ENCODE measurements at places on chromosomes 6 and 20.

- no peak for DNase-seq
Observed at GRCh38 chr6:150145427-150145826, 2.6 kb downstream of the PPP1R14C start.

DNA sequence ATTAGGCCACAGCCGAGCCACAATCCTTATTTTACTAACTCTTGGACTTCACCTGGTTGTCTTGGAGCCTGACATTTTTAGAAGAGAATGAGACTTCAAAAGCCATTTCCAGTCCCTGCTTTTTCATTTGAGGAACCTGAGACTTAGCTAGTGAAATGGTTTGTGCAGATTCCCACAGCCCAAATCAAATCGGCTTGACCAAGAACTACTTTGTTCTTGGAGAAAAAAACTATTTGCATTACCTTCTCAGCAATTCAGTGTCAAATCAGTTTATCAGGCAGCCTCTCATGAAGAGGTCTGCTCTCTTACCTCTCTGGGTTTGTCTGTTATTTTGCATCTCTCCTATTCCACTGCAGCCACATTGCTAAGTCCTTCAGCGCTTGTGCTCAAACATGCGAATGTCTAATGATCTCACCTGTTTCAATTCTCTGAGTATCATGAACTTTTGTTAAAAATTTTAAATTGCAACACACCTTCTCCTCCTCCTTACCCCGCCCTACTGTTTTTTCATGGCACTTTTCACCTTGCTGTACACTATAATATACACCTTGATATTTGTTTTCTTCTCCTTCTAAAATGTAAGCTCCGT is 573 bp upstream of the IFNGR1 start:
- DNase-seq, result no peak

DNA sequence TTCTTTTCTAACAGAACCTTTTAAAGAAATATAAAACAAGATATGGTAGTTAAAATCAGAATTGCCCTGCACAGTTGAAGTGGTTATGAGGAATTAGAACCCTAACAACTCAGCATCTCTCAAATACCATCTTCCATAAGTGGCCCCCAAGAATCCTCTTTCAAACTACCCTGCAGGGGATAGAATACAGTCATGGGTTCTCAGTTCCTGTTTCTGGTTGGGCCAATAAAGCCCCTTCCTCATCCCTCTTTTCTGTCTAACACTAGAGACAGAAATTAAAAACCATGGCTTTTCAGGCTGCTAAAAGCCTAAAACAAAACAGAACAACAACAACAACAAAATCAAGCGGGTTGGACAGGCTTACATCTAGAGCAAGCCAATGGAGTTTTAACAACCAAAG is 6.7 kb upstream of the LCA5 start:
- no peak for DNase-seq

GRCh38 chr6:41476401-41476800 is 69.8 kb upstream of the FOXP4 start:
- DNase-seq, result no peak

GRCh38 chr6:163720005-163720404 is 305.5 kb downstream of the QKI start:
- DNase-seq, result no peak

DNA sequence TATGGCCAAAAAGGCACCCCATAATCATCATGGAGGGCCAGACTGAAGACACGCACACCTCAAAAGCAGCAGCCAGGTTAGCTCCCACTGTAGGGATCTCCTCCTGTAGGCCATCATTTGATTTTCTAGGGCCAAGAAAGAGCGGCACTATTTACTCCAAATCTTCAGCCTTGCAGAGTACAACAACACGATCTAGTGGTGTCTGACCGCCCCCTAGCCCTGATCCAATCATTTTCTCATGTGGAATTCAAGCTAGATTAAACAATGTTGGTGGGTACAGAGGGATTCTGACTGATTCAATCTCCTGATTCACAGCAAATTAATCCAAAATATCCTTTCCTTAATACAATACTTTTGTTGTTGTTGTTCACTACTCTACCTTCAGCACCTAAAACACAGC is 12.5 kb downstream of the GNAS-AS1 start:
- no peak for DNase-seq

- DNase-seq, result no peak
Observed at GRCh38 chr6:53067849-53068361, 2.7 kb downstream of the FBXO9 start.

DNA sequence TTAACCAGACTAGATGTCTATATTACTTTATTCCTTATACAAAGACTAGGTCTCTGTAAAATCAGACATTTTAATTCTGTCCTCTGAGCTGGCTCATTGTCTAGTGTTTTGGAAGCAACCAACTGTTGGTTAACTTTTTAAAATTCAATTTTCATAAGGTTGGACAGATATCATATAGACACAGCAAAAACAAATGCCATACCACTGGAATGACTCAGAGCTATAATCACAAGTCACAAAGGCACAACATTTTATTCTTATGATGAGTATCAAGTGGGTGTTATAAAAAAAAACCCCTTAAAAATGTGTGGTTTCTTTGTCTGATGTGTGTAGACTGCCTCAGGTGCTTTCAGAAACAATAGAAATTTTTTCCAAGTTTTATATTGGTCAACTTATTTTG is 296.2 kb upstream of the MARCKS start:
- no peak for DNase-seq

DNA sequence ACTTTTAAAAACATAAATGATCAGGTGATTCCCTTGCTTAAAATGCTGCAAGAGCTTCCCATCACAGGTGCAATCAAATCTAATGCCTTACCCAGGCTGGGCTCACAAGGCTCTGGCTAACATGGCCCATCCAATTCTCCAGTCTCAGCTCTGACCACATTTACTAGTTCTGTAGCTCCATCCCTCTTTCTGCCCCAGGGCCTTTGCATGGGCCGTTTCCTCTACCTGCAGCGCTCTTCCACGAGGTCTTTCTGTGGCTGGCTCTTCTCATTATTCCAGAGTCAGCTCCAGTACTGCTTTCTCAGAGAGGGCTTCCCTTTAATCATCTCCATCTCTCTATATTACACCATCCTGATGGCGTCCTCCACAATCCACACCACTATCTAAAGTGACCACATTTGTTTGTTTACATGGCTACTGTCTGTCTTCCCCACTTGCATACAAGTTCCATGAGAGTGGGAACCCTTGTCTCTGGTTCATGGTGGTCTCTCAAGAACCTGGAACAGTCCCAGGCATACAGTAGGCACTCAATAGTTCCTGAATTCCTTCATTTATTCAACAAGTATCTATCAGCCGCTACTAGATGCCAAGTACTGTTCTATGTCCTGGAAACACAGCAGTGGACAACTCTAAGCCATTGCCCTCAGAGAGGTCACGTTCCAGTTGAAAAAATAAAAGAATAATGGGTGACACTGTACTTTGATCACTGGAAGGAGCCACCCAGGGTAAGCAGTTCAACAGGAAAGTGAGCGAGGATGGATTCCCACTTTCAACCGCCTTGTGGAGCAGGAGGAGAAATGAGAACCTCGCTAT is 12.6 kb downstream of the CYP24A1 start:
- no peak for DNase-seq

- DNase-seq, result no peak
Observed at GRCh38 chr6:100518588-100518987, 53.9 kb upstream of the SIM1 start.

- DNase-seq, result no peak
Observed at GRCh38 chr6:55182016-55182650, 7.8 kb downstream of the HCRTR2 start.

GRCh38 chr6:169388395-169389166 is 134.9 kb upstream of the THBS2 start:
- no peak for DNase-seq

DNA sequence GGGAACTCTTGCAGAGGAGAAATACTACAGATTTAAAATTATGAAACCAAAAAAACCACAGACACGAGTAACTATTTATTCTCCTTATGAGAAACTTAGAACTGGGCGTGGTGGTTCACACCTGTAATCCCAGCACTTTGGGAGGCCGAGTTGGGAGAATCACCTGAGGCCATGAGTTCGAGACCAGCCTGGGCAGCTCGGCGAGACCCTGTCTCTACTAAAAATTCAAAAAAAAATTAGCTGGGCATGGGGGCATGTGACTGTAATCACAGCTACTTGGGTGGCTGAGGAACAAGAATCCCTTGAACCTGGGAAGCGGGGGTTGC is 36.8 kb downstream of the SSR1 start:
- no peak for DNase-seq
